Esophagus squamous epithelium (tissue), 5 donors: ENCODE measurements at places on chromosomes 12 and 14.
A peak's percentile ranks its signal among the peaks of the same experiment; 100 is the strongest.

- DNase-seq: no peak
Observed at GRCh38 chr12:124493809-124494750, 73.3 kb downstream of the NCOR2 start.

DNA sequence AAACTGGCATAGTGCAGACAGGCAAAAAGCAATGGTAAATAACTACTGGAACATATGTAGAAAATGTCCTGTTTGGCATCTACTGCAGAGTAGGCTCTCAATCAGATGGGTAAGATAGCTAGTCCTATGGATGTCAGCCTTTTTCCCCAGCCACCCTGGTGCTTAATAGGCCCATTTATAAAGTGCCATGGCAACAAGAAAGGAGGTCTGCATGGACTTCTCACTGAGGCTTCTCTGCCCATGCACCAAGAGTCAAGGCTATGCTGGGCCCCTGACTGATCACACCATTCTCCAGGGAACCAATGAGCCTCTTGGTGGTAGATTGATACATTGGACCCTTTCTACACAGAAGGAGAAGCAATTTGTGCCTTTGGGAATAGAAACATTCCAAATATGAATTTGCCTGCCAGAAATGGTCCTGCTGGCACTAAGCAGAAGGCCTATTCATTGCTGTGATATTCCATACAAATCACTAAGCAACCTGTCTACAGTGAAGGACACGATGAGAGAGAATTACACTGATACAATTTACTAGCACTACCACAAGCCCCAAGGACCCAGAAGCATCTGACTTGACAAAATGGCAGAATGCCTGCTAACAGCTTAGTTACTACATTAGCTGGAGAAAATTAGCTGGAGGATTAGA is 43.8 kb downstream of the RESF1 start:
- no peak for DNase-seq

- no peak for DNase-seq
Observed at GRCh38 chr12:121626853-121627640, 717 bp downstream of the ORAI1 start.

DNA sequence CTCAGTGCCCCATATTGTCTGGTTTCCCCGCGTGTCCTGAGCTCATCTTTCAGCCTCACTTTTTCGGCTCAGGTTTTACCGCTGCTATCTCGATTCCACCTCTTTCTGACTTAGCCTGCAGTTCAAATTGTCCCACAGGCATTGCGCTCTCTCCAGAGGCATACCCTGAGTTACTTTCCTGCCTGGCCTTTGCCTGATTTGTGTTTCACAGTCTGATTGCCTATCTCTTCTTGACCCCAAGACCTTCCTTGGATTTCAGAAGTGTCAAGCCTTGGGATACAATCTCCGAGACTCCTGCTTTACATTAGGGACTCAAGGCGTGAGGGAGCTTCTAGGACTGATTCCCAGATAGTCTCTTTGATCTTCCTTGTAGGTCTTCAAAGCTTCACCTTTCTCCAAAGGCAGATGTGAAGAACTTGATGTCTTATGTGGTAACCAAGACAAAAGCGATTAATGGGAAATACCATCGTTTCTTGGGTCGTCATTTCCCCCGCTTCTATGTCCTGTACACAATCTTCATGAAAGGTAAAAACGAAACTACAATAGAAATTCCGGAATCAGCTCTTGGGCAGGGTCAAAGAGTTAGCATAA is 629 bp downstream of the LETMD1 start:
- DNase-seq: no peak

DNA sequence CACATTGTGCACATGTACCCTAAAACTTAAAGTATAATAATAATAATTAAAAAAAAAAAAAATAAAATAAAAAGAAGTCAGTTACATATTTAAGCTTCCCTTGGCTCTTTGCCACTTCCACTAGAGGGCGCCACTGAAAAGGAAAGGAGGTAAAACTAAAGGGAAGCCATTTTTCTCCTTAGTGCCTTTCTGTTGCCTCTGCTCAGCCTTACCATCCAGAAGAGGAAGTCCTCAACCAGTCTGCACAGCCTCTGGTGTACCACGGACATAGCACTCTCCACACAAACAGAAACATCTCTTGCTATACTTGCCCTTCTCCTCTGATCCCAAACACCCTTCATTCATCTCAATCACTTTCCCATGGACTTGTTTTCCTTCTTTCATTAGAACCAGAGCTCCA is 169.0 kb upstream of the EEA1 start:
- peak; percentile 13 for DNase-seq

DNA sequence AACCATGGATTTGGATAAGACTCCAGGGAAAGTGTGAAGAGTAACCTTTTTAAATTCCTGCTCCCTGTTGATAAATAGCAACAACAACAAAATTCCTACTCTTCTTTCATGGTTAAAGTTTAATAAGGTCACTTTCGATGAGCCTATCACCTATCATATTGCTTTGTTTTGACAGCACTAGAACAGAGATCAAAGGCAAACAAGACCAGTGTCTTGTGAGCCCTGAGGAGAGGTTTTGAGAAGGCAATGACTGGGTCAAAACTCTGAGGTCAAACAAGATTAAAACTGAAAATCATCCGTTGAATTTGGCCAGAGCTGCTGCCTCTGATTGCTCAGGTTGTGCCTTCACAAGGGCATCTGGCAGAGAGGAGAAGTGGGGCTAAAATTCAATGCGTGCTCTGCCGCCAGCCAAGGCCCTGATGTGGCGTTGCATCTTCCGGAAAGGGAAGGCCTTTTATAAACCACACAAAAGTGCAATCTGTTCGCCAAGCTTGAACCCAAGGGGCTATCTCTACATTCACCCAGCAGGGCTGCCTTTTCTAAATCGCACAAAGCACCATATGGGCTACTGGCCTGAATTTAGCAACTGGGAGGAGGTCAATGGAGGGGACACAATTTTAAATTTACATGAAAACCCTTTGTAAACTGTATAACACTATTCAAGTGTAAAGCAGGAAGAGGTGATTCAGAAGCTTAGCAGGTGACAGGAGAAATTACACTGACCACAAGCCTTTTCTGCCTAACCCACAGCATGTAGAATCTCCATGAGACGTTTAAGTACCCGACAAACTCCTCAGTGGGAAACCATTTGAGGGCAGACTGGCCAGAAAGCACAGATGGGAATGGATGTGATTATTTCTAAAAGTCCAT is 140.8 kb downstream of the DAD1 start:
- no peak for DNase-seq
